ENCODE measurements at places on chromosomes 4 and X.

DNA sequence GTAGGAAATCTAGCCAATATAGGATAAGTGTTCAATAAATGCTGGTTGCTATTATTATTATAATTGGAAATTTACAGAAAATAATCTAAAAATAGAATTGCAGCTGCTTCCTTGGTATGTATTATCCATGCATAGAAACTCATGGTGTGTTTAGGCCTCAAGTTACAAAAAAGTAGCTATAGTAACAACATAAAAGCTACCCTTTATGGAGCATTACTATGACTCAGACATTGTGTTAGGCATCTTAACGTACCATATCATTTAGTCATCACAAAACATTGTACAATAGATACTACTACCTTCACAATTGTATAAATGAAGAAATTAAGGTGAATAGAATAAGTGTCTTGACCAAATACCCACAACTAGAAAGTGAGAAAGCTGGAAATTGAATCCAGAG is 126.9 kb upstream of the NRK start:
- DNase-seq, result no peak

- no peak for DNase-seq
Observed at GRCh38 chr4:56535915-56536314, 30.3 kb downstream of the ARL9 start.

- DNase-seq, result no peak
Observed at GRCh38 chr4:143359644-143360193, 23.0 kb downstream of the GAB1 start.

DNA sequence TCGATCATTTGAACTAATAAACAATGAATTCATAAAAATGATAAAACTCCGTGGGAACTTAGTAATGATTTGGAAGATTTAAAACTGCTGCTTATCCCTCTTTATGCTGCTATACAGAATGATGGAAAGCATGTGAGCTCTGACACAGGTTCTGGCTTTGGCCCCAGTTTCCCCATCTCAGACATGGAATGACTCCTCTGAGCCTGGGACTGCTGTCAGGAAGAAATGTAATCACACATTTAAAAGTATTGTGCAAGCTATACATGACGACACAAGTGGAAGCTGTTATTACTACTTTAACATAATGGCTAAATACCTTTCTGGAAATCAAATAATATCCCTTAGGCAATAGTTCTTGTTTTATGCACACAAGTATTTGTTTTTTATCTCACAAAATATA is 161.7 kb downstream of the DCHS2 start:
- no peak for DNase-seq

DNA sequence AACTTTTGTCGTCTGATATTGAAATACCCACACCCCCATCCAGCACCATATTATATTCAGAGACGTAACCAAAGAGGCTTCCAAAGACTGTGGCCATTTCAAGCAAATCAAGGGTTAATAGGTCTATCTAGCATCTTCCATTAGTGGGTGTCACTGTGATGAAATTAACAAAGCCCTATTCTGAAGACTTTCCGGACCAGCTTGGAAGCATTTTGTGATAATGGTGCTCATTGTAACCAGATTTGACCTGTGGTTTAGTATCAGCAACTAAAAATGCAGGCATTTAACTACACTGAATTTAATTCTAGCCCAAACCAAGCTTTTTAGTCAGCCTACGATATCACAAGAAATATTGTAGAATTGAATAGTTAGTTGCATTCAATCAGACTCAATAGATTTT is 309.7 kb upstream of the TENM3 start:
- DNase-seq, result no peak

DNA sequence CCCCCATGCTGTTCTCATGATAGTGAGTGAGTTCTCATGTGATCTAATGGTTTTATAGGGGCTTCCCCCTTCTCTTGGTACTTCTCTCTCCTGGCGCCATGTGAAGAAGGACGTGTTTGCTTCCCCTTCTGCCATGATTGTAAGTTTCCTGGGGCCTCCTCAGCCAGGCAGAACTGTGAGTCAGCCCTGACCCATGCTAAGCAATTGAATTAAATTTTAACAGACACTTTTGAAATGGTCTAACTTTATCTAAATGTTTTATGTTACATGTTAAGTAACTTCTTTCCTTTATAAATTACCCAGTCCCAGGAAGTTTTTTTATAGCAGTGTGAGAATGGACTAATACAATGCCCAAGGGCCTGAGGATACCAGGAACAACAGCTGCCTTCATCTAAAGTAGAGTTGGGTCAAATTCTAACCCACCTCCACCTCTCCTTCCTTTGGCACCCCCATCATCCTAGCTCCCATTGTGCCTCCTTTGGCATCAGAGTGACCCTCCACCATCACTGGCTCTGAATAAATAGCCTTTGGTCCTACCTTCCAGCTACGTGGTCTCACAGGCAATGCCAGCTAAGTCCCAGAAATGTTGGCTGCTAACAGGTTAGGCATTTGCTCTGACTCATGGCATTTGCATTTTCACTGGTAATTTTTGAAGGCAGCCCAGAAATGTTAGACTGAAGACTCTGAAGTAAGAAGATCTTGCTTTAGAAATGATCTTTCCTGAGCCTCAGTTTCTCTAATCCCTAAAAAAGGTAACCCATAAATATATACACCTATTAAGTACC is 182.1 kb downstream of the MOSPD2 start:
- no peak for DNase-seq

DNA sequence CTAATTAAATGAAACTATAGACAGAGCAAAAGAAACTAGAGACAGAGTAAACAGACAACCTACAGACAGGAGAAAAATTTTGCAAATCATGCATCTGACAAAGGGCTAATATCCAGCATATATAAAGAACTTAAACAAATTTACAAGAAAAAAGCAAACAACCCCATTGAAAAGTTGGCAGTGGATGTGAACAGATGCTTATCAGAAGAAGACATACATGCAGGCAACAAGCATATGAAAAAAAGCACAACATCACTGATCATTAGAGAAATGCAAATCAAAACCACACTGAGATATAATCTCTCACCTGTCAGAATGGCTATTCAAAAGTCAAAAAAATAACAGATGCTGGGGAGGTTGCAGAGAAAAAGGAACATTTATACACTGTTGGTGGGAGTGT is 14.8 kb downstream of the ZNF280C start:
- DNase-seq, result no peak
